ENCODE measurements at places on chromosomes 1 and 21.

DNA sequence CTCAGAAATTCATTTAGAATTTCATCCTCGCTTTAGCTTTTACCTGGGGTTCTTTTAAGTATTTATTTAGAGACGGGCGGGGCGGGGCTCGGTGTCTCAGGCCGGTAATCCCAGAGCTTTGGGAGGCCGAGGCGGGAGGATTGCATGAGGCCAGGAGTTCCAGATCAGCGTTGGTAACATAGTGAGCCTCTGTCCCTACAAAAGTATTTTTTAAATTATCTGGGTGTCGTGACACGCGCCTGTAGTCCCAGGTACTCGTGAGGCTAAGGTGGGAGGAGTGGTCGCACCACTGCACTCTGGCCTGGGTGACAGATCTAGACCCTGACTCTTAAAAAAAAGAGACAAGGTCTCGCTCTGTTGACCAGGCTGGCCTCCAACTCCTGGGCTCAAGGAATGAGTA lies 942 bp upstream of the RSBN1 start:
- DNase-seq: no peak

- no peak for DNase-seq
Observed at GRCh38 chr1:220189750-220190347, 82.4 kb downstream of the RAB3GAP2 start.

GRCh38 chr1:49995734-49996133 lies 28.0 kb downstream of the AGBL4 start:
- DNase-seq: no peak

GRCh38 chr1:43844114-43844513 lies 89.5 kb upstream of the ARTN start:
- no peak for DNase-seq

DNA sequence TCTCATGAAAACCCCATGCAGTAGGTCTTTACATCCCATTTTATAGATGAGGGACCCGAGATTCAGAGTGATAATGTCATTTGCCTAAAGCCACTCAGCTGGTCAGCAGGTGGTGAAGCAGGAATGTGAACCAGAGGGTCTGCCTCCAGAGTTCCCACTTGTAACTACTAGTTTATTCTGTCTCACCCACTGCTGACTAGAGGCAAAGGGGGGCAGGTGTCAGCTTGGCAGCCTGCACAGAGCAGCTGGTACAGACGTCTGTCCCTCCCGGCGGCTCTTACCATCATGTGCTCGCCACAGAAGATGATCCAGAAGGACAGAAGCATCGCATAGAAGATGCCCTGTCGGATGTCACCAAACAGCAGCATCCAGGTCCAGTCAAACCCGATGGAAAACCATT lies 82.4 kb downstream of the WLS start:
- no peak for DNase-seq

- DNase-seq: no peak
Observed at GRCh38 chr1:3658231-3658615, 5.9 kb downstream of the TP73 start.

DNA sequence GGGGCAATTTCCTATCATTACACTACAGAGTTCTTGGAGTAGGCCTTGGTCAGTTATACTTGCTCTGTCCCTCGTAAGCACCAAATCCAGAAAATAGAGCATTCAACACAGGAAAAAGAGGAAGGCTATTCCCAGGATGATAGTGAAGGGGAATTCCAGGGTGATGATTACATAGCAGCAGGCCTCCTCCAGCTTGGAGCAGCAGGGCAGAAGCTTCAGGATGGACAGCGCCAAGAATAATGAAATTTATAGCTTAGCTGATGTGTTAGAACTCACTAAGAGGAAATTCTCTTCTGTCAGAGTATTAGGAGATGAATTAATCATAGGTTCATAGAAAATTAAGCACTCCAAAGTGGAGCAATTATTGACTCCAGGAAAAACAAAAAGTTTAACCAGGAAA lies 10.8 kb upstream of the SMAP2 start:
- no peak for DNase-seq

- no peak for DNase-seq
Observed at GRCh38 chr1:237901299-237901934, 10.7 kb upstream of the ZP4 start.

GRCh38 chr1:25760122-25760719 lies 39.8 kb upstream of the SELENON start:
- no peak for DNase-seq

DNA sequence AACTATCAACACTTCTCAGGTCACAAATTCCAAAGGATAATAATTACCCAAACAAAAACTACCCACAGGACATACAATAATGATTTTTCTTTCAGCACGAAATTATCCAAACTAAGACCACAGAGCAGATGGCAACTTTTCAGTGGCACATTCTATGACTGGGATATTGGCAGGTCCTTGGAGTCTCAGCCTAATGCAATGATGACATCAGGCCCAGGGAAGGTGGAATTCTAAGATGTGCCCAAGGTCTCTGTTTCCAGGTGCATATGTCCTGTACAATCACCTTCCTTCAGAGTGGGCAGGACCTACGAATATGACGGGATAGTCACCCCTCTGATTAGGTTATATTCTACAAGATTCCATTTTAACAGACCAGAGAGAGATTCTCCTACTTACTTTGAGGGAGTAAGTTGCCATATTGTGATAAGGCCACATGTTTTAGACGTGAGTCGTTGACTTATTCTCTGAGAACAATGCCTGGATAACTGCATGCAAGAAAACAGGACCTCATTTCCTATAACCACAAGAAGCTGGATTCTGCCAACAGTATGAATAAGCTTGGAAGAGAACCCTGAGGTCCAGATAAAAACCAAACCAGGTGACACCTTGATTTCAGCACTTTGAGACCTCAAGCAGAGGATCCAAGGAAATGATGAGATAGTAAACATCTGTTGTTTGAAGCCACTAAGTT lies 69.9 kb downstream of the ZC3H11B start:
- no peak for DNase-seq
